ENCODE measurements at places on chromosomes 12 and 14.
A peak's percentile ranks its signal among the peaks of the same experiment; 100 is the strongest.

- DNase-seq: peak; percentile 87
These were observed 147.6 kb downstream of the CHST11 start for GRCh38 chr12:104604070-104604994.

GRCh38 chr12:51970904-51971646 is 19.6 kb downstream of the ACVR1B start:
- DNase-seq: no peak

- DNase-seq: no peak
These were observed 7.6 kb upstream of the CCDC184 start for GRCh38 chr12:48175613-48176416.

- DNase-seq: no peak
These were observed 1258.0 kb downstream of the FSCB start for GRCh38 chr14:43249116-43249515.

- DNase-seq: peak; percentile 67
These were observed at the start of gene RBMS2 for GRCh38 chr12:56521590-56522371. Gene RBMS2 (plus strand): TSS chr12:56521820. CDS start chr12:56522024, 204 bp downstream.

- no peak for DNase-seq
These were observed 32.9 kb downstream of the CALM1 start for GRCh38 chr14:90429754-90430153.

DNA sequence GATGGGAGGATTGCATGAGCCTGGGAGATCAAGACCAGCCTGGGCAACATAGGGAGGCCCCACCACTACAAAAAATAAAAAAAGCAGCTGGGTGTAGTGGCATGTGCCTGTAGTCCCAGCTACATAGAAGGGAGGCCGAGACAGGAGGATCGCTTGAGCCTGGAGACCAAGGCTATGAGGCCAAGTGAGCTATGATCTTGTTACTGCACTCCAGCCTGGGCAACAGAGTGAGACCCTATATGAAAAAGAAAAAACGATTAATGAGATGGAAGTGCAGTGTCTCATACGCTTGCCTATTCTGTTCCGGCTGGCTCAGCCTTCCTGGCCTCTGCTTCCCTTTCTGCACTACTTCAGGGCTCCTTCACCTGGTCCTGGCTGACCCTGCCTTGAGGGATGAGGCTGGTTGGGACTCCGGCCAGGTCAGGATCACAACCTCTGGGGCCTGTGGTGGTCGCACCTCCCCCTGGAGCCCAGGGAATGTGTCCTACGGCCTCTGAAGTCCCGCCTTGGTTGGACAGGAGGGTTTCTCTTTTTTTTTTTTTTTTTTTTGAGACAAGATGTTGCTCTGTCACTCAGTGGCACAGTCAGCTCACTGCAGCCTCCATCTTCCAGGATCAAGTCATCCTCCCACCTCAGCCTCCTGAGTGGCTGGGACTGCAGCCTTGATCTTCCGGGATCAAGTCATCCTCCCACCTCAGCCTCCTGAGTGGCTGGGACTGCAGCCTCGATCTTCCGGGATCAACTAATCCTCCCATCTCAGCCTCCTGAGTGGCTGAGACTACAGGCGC is 10.7 kb downstream of the TEDC1 start:
- DNase-seq: no peak

DNA sequence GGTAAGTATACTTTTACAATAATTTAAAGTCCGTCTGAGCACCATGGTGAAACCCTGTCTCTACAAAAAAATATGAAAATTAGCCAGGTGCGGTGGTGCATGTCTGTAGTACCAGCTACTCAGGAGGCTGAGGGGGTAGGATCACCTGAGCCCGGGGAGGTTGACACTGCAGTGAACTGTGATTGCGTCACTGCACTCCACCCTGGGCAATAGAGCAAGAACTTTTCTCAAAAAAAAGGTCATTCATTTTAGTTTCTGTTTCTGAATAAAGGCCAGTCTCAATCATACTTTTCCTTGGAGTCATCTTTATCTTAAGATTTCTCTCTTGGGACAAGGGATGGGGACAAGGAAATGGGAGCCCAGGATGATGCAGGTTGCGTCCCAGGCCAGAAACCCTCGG is 12.9 kb downstream of the ANKRD13A start:
- DNase-seq: no peak

GRCh38 chr14:24630872-24631477 is 3.0 kb downstream of the GZMB start:
- DNase-seq: no peak

- DNase-seq: no peak
These were observed 16.3 kb downstream of the ST8SIA1 start for GRCh38 chr12:22318108-22318737.

GRCh38 chr12:120314220-120314619 is 12.1 kb downstream of the SIRT4 start:
- DNase-seq: no peak

DNA sequence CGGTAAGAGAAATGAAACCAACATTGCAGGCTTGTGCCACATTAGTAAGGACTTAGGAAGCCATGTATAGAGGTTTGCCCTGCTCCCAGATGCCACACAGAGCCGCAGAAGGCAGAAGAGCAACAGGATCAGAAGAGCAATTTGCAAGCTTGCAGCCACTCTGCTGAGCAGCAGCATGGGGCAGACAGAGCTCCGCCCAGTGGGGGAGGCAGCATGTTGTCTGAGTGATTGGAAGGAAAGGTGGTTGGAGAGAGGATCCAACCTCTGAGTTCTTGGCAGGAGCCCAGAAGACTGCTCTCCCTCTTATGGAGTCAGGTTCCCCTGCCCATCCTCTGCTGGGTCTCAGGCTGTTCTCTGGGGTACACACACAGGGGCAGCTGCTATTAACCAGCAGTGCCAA is 2.3 kb upstream of the KRT6A start:
- DNase-seq: no peak

GRCh38 chr14:105381446-105382342 is 16.6 kb upstream of the TEX22 start:
- no peak for DNase-seq

- DNase-seq: no peak
These were observed 10.8 kb downstream of the KCTD10 start for GRCh38 chr12:109466305-109466704.

DNA sequence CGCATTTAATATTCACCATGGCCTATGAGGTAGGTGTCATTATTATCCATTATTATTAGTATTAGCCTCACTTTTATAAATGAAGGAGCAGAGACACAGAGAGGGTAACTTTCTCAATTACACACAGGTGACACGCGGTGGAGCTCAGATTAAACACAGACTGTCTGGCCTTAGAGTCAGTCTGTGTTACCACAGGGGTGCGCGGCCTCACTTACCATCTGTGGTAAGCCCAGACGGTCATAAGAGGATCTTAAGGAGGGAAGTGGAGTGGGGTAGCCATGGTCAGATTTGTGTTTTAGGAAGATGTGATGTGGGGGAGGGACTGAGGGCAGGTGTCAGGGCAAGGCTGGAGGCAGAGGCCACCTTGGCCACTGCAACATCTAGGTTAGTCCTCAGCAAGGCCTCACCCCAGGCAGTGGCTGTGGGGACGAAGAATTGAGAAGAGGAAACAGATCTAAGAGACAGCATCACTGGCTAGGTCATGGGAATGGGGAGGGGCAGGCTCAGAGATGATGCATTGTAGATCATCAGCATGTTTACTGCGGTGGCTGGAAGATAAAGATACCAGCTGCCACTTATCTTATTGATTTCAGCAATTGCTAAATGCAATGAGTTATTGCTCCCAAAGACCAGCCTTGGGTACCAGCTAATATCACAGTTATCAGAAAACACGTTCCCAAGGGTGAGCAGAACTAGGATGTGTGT is 67.1 kb downstream of the SERPINA3 start:
- DNase-seq: no peak

- DNase-seq: no peak
These were observed 20.8 kb downstream of the SIVA1 start for GRCh38 chr14:104773505-104774452.

GRCh38 chr12:105157606-105158005 is 50.1 kb downstream of the WASHC4 start:
- DNase-seq: no peak

DNA sequence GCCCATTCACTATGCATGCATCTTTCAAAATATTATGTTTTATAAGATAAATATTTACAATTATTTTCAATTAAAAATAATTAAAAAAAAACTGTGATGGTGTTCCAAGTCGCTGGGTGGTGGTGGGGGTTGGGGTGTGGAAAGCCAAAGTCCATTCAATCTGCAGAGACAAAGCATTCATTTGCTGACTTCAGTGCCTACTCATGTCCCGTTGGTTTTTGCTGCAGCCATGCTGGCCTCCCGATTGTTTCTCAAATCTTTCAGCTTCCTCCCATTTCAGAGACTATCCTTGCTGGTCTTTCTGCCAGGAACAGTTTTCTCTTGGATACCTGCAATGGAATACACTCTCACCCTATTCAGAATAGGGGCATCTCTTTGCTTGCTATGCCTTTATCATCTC is 331.5 kb upstream of the NOVA1 start:
- no peak for DNase-seq

GRCh38 chr14:61285364-61285763 is 4.2 kb upstream of the TMEM30B start:
- DNase-seq: no peak

GRCh38 chr12:128792398-128792797 is 31.4 kb downstream of the SLC15A4 start:
- DNase-seq: no peak

DNA sequence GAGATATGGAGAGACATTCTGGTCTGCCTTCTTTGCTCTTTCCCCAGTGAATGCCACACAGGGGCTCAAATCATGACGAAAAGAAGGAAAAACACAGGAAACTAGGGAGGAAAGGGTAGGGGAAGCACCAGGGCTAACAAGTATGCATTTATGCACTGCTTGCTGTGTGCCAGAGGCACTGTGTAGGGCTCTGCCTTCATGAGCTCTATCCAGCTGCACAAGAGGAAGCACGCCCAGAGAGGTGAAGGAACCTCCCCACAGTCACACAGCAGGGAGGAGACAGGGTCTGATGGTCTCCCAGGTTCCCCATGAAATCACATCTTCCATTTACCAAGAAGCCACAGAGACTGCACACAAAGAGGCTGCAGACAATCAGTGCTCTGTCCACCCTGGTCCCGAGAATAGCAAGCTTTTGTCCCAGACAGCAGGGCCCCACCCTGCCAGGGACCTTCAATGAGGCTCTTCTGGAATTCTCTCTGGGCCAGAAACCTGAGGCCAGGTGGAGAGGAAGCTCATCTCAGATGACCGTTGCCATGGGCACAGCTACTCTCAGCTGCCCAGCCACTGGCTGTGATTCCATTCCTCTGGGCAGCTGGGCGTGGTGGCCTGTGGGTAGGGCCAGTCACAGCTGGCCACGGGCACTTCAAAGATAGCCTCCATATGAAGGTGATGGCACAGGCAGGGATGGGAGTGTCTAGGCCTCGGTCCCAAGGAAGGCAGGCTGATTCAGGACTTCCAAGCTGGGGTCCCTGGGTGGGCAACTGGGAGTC is 7.3 kb upstream of the TRPV4 start:
- no peak for DNase-seq

DNA sequence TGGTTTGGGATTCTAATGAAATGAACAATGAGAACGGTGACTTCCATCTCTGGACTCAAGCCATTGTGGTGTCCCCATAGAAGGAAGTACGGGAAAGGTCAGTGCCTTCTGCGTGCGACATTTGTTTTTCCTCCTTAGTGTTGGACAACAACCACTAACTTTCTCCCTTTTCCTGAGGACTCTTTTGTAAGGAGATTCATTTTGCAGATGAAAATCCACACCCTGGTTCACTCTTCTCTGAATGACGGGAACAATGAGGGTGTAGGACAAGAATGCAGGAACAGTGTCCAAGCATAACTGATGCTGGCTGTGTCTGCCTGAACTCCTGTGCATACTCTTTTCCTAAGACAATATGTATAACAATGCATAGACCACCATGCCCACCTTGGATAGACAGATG is 176.4 kb downstream of the STXBP6 start:
- no peak for DNase-seq

GRCh38 chr14:102620413-102620812 is 28.0 kb downstream of the RCOR1 start:
- DNase-seq: no peak

GRCh38 chr12:39868328-39868725 is 237.6 kb downstream of the SLC2A13 start:
- no peak for DNase-seq

DNA sequence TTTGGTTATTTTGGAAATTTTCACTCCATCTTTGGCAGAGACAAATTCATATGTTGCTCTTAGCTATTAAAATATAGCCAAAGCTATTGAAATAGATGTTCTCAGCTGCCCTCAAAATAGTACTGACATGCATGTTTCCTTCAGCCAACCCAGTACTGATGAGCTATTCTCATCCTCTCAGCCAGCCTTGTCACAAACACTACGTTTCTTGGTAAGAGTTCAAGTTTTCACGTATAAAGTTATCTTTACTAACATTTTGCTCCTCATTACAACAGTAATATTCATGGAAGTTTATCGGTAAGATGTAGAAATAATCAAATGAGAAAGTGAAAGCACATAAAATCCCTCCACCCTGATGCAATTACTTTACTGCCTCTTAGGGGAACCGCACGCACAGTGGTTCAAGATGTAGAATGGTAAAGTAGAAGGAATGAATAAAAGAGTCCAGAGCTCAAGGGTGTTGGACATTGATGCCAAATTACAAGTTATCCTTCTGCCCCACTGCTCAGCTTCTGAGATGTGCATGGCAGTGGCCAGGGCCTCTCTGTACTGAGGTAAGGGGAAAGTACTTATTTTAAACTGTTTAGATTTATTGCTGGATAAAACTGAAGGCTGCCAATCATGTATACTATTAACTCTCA is 20.7 kb downstream of the GCH1 start:
- no peak for DNase-seq
